CD4-positive, alpha-beta T cell treated with Interleukin-6 at 100 ng/mL for 8 hours (primary cell): ENCODE measurements at places on chromosomes 7 and 10.

DNA sequence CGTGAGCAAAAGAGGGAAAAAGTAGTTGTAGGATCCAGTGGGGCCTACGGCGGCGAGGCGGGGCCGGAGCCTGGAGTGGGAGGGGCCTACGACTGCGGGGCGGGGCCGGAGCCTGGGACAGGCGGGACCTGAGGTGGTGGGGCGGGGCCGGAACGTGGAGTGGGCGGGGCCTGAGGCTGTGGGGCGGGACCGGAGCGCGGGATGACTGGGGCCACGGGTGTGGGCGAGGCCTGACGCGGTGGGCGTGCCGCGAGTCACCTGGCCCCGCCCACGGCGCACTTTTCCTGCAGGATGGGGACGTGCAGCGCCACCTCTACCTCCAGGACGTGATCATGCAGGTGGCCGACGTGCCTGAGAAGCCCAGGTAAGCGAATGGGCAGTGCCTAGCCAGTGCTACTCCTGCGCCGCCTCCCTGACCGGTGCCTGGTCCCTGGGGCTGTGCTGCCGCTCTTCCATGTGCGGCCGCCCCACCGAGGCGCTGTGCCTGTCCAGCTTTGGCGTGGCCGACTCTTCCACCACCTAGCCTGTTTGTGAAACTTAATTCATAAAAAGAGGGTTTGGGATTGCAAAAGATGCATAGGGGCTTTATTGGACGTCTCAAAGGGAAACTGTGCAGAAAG is 496 bp downstream of the ZNF511 start:
- peak; percentile 89 for DNase-seq

- DNase-seq: no peak
These were observed 96.3 kb downstream of the SMURF1 start for GRCh38 chr7:99047526-99048077.

DNA sequence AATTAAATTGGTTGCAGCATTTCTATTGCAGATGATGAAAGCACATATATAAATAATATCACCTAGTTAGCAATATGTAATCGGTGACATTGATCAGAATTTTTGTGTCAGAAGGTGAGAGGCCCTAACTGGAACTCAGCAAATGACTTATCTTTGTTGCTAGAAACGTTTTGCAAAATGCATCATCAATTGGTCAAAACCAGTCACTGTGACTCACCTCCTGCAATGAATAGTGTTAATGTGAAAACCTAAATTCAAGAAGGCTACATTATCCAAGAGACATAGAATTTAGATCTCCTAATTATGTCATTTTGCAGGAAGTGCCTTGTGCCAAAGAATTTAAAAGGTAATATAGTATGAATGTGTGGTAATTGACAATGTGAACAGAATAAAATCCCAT is 9.8 kb upstream of the PNLIPRP3 start:
- DNase-seq: no peak

- no peak for DNase-seq
These were observed 229.5 kb upstream of the ADARB2 start for GRCh38 chr10:1966712-1967376.

GRCh38 chr10:34998940-34999339 is 91.2 kb downstream of the CUL2 start:
- DNase-seq: no peak

GRCh38 chr7:19508821-19509220 is 200.0 kb downstream of the POLR1F start:
- DNase-seq: no peak

DNA sequence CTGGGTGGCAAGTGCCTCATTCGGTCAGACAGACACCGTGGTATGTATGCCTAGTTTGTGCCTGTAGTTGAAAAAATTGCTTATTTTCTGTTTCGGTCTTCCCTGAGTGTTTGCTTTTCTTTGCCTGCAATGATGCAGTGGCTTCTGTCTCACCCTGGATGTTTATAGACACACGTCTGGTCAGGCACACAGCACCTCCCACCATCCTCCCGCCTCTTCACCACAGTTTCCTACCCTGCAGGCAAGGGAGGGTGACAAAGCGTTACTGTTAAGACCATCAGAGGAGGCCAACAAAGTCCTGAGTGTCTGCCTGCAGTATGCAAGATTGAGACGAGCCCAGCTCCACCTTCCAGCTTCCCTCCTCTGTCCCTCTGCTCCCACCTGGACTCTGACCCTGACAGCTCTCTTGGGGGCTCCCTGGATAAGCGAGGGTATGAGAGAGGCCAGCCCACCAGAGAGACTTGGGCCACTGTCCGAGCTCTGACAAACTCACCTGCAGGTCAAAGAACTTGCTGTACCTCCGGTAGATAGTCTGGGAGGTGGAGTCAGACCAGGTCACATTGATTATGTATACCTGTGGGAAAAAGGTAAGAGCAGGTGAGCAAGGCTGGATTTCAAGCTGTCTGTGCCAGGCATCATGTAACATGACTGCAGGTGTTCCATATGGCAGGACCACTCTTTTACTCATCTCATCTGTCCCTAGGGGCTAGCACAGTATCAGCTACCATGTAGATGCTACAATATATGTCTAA is 54.4 kb downstream of the SH3PXD2A start:
- DNase-seq: peak; percentile 52

- DNase-seq: no peak
These were observed 287.7 kb downstream of the ABCA13 start for GRCh38 chr7:48458701-48459524.
